ENCODE measurements at places on chromosomes 7 and 10. TPM values are rescaled to one million over a fixed set of nuclear protein-coding genes. Genes with fewer than 3 reads are reported as not detected.

SERPINE1 gene
- 0.14 TPM for total RNA-seq

DNA sequence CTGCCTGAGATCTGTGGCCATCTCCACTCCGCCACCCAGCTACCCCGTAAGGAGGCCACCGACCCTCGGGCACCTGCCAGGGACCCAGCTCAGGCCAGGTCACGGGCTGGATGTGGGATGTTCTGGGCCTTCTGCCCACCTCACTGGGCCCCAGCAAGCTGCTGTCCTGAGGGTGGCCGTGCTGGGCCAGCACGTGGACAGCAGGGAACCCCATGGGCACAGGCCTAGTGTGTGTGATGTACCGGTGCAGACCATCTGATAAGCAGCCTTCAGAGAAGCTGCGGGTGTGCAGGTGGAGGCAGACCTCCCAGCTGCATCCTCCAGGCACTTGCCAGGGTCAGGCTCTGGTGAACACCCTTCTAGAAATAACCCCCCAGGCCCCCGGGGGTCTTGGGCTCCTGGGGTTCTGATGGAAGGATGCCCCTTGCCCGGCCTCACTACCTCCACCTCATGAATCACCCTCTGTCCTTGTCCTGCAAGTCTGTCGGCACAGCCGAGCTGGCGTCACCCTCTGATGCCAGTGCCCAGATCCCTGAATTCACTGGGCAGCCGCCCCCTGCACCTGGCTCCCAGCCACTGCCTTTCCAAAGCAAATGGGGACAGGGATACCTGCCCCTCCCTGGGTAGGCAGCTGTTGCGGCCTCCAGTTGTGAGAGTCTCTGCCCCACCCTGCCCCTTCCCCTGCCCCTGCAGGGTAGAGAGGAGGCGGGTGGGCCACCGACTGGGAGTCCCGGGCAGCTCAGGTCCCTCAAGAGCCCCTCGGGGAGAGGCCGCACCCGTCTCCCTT lies 139.8 kb downstream of the FAM53B start:
- no peak for DNase-seq

DNA sequence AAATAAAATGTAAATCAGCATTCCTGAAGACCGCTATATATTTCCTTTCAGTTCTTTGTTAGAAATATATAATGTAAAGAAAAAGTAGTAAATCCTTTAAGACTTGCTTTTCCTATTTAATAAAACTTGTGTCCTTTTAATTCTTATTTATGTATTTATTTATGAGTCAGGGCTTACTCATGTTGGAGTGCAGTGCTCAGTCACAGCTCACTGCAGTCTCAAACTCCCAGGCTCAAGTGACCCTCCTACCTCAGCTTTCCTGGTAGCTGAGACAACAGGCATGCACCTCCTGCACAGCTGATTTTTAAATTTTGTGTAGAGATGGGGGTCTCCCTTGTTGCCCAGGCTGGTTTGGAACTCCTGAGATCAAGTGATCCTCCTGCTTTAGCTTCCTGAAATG lies 724.5 kb downstream of the ANKRD7 start:
- DNase-seq, result no peak

DNA sequence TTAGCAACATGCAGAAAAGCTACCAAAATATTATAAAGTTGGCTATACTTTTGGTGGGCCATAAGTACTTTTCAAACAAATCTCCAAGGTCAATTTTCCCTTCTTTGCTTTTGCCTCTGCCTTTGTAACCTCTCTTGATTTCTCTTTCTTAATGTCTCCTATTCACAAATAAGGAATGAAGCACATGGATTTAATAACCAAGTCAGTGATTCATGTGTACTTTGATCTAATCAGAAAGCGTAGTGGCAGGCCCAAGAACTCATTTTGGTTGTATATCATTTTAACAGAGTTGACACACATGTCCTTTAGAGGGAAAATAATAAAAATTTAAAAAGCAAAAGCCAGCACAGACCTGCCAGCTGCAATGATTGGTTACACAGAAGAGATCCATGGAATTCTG lies 93.7 kb downstream of the FZD1 start:
- no peak for DNase-seq

ZNF398 gene
- total RNA-seq, result 15.0 TPM

- no peak for DNase-seq
These were observed 50.5 kb upstream of the ZMIZ2 start for GRCh38 chr7:44698046-44698580.

- DNase-seq, result no peak
These were observed 217.1 kb upstream of the DPP6 start for GRCh38 chr7:153835103-153835502.

Measured in activated T-cell treated with anti-CD3 and anti-CD28 coated beads, Interleukin-2, amount 50 U/mL, for 72 hours (primary cell).